ENCODE measurements at places on chromosomes 5 and 9.

DNA sequence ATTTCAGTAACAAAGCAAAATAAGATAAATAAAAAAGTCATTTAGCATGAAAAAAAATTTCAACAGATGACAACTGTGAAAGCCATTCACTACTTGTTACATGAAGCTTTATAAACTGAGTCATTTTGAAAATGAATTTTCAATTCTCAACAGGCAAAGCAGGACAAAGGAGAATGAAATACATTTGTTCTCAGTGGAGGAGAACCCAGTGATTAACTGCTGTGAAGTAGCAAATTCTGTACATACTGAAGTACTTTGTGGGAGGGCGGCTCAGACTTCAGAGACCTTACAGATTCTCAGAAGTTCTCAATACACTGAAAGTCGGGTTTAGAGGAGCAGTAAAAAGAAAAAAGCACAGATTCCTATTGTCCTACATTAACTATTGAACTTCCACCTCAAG, 21.7 kb downstream of the SKIC3 start:
- no peak for DNase-seq

- no peak for DNase-seq
Measured at GRCh38 chr9:82180711-82181110, 192.1 kb downstream of the SPATA31D1 start.

GRCh38 chr9:12774861-12775678, at the start of gene LURAP1L:
LURAP1L (plus strand) TSS chr9:12775020; CDS start chr9:12775716, 696 bp downstream.
- peak; percentile 80 for DNase-seq

- no peak for DNase-seq
Measured at GRCh38 chr9:125343518-125344275, 82.1 kb downstream of the GAPVD1 start.

- no peak for DNase-seq
Measured at GRCh38 chr9:127033061-127033460, 89.4 kb downstream of the ANGPTL2 start.

DNA sequence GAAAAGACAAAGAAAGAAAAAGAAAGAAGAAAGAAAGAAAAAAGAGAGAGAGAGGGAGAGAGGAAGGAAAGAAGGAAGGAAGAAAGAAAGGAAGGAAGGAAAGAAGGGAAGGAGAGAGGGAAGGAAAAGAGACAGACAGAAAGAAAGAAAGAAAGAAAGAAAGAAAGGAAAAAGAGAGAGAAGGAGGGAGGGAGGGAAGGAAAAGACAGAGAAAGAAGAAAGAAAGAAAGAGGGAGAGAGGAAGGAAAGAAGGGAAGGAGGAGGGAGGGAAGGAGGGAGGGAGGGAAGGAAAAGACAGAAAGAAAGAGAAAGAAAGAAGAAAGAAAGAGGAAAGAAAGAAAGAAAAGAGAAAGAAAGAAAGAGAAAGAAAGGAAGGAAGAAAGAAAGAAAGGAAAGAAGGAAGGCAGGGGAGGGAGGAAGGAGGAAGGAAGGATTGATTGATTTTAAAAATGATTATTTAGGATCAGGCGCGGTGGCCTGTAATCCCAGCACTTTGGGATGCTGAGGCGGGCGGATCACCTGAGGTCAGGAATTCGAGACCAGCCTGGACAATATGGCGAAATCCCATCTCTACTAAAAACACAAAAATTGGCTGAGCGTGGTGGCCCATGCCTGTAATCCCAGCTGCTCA, 23.3 kb upstream of the TOR1B start:
- no peak for DNase-seq

DNA sequence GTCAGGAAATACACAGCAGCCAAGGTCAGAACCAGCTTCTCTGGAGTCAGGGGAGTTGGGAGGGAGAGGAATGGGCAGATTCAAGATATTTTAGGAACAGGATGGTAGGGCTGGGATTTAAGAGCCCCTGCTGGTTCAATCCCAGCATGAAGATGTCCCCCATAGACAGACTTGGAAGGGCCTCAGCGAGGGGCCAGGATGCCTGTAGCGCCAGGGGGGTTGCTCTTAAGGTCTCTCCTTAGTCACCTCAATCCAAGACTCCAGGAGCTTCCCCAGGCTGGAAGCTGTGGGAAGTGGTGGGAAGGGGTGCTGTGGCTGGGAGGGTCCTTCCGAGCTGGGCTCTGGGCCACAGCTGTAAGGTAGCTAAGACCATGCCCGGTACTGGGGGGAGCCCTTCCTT, 8.1 kb upstream of the TSPAN17 start:
- DNase-seq: no peak

- DNase-seq: peak; percentile 98
Measured at GRCh38 chr5:80407735-80408483, at the start of gene ZFYVE16. ZFYVE16 (plus strand) TSS chr5:80408064; CDS start chr5:80434148, 26,084 bp downstream.

- no peak for DNase-seq
Measured at GRCh38 chr5:22050931-22051330, 802.2 kb downstream of the CDH12 start.

- no peak for DNase-seq
Measured at GRCh38 chr5:113487416-113487780, 855 bp downstream of the MCC start.

- peak; percentile 77 for DNase-seq
Measured at GRCh38 chr5:172163346-172163745, 24.7 kb downstream of the STK10 start.

DNA sequence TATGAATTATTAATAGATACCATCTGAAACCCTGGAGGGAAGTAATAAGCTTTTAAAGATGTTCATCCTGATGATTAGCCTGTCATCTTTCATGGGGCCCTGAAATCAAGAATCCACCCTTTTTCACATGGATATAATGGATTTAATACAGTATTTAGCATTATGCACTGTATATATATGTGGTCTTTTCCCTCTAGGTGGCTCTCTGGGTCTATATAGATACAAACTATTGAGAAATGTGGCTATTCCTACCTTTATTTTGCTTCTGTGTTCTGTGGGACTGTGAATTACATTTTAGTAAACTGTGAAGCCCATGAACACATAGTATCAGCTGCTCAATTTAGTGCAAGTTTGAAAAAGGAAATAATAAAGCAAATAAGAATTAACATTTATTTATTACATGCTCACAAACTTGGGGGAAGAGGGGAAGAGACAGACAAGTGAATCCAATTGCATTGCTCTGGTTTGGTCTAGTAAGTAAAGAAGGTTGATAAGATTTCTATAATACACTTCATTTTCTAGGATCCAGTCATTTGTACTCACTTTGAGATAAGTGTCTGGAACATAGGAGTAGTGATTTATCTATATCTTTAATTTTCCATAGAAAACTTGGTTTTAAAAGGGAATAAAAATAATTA, 112.2 kb downstream of the SCAMP1 start:
- peak; percentile 52 for DNase-seq

- peak; percentile 22 for DNase-seq
Measured at GRCh38 chr9:16191691-16192402, 639.0 kb downstream of the CCDC171 start.

GRCh38 chr5:139855946-139856540, 60.4 kb downstream of the PSD2 start:
- no peak for DNase-seq

DNA sequence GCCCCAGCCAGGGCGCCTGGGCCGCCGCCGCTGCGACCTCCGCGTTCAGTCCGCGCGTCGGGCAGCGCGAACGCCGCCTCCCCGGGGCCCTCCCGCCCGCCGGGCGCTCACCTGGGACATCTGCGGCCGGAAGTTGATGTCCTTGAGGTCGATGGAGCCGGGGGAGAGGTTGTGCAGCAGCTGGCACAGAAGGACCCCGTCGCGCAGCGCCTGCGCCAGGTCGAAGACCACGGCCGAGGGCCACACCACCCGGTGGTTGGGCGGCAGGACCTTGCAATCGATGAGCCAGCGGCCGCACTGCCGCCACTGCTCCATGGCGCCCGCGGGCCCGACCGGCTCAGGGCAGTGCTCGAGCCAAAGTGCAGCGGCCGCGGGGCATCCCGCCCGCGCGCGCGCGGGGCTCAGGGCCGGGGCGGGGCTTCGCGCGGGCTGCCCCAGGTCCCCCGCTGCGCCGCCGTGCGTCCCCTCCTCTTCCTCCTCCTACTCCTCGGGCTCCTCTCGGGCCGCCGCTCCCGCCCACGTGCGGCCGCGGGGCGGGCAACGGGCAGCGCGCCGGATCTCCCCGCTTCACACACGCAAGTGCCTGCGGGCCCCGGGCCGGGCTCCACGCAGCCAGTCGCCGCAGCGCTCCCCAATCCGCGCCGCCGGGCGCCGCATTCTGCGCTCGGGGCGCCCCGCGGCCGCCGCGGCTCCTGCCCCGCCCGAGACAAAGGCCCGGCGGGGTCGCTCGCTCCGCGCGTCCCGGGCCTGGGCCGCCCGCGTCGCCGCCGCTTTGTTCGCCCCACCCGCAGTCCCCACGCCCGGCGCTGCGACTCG, at the start of gene VAV2:
TSS of gene VAV2 (minus strand) at position 361 of the 816 bp plus-strand sequence. CDS start at position 315, 46 bp downstream.
- DNase-seq: peak; percentile 14

GRCh38 chr9:70119786-70120185, 76.1 kb downstream of the MAMDC2 start:
- no peak for DNase-seq

DNA sequence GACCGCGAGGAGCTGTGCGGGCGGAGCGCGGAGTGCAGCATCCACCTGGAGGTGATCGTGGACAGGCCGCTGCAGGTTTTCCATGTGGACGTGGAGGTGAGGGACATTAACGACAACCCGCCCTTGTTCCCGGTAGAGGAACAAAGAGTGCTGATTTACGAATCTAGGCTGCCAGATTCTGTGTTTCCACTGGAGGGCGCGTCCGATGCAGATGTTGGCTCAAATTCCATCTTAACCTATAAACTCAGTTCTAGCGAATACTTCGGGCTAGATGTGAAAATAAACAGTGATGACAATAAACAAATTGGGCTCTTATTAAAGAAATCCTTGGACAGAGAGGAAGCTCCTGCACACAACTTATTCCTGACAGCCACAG, 590 bp downstream of the PCDHA6 start:
- DNase-seq: peak; percentile 28
